Activated naive CD4-positive, alpha-beta T cell (primary cell): ENCODE measurements at places on chromosomes 2 and 18.

- DNase-seq = no peak
Measured at GRCh38 chr2:26067980-26068507, 34.2 kb downstream of the RAB10 start.

- no peak for DNase-seq
Measured at GRCh38 chr2:33314541-33314940, 161.9 kb upstream of the RASGRP3 start.

- peak; percentile 52 for DNase-seq
Measured at GRCh38 chr2:237691029-237691907, 63.9 kb downstream of the LRRFIP1 start.

DNA sequence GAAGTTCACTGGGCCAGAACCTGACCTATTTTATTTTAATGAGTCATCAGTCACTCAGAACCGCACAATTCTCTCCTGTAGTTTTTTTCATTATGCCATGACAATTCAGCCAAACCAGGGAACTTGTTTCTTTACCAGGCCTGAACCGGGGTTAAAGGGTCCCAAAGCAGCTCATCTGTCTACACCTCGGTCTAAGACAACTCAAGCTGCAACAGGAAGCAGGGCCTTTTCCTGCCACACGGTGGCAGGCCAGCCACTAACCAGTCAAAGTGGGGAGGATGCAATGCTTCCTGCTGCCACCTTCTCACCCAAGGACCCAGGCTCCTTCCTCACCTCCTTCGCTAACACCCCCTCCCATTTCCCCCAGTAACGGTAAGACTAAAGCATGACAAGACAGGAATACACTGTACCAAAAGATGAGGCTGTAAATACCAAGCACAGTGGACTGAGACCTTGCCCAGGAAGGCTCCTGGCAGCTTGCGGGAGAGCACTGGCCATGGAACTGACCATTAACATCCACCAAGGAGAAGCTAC lies 56.7 kb upstream of the ACKR3 start:
- peak; percentile 42 for DNase-seq

DNA sequence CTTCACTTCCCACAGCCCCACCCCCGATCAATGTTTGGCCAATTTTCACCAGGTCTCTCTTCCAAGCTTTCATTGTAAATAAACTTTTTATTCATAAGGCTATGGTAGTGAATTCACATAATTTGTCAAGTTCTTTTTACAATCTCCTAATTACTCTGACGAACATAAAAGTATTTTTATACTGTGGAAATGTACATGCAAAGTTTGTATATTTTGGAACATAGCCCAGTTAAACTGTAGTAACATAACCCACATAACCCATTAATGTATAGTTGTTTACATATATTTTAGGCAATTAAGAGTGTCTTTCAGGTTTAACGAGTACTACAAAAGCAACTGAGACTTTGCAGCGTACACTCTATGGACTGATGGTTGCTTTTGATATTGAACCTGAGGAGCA lies 228.3 kb upstream of the ERBB4 start:
- DNase-seq = no peak

DNA sequence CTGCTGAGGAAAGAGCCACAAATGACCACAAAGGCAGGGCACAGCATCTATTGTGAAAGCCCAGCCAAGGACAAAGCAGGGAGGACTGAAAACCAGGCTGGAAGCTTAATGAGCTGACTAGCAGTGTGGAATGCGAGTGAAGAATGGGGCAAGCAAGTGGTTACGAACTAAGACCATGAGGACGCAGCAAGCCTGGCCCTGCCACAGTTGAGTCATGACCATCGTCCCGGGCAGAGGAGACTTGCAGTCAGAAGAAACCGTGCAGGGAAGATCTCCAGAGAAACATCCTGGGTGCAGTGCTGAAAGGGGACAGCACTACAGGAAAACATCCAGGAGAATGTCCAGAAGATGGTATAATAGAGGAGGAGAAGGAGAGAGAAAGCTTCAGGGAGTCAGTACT lies 120.5 kb upstream of the GYPC start:
- DNase-seq = no peak

- no peak for DNase-seq
Measured at GRCh38 chr2:230886671-230887071, 21.9 kb downstream of the ITM2C start.

- DNase-seq = no peak
Measured at GRCh38 chr18:75574187-75574586, 146.7 kb upstream of the SMIM21 start.

- DNase-seq = no peak
Measured at GRCh38 chr2:16238786-16239185, 298.4 kb downstream of the MYCN start.

DNA sequence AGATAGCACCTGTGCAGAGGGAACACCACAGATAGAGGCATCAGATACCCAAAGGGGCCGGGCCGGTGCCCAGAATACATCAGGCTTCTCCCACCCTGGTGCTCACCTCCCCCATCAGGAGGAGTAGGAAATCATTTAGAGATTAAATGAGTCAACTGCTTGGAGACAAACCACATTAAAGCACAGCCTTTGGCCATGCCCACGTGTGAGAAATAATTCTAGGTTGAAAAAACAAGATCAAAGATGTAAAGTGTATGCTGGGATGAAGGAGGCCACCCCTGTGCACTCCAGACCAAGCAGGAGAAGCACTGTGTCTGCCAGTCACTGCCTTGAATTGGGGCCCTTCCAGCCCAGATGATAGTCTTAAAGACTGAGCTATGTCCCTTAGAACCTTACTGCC lies 152.8 kb upstream of the ACAA2 start:
- DNase-seq = no peak

DNA sequence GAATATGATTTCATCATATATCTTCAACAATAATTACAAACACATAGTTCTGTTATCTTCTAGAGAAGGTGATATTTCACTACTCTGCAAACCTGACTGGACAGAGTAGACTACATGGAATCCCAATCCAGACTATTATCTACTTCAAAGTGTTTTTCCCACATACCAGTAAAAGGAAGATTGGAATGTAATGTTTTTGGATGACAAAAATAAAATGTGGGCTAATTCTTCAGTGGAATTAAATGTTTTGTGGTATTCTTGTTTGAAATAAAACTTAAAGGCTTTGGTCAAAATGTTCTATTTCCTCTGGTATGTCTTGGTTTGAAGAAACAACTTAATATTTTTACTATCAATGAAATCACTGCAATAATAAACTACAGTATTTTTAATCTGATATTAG lies 22.1 kb downstream of the COL5A2 start:
- no peak for DNase-seq

DNA sequence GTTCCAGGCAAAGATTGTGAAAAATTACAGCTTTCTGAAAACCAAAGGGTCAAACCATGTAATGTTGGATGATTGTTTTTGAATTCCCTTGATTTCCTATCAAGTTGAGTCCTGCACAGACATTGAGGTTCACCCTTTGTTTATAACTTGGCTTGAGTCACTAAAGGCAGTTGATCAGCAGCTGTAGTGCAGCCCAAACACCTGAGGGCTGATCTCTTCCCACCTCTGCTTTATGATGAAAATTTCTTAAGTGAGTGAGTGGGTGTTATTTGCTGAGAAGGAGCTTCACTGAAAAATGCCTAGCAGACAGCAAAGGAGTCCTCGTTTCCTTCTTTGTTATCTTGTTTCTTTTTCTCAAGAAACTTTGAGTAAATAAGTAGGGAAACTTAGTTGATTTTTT lies 31.9 kb upstream of the BMPR2 start:
- no peak for DNase-seq

- DNase-seq = no peak
Measured at GRCh38 chr2:184067502-184067901, 530.8 kb upstream of the ZNF804A start.

GRCh38 chr2:205682971-205683501 lies 735 bp downstream of the NRP2 start:
- DNase-seq = no peak

- no peak for DNase-seq
Measured at GRCh38 chr18:13548106-13548819, 178.1 kb downstream of the FAM210A start.

DNA sequence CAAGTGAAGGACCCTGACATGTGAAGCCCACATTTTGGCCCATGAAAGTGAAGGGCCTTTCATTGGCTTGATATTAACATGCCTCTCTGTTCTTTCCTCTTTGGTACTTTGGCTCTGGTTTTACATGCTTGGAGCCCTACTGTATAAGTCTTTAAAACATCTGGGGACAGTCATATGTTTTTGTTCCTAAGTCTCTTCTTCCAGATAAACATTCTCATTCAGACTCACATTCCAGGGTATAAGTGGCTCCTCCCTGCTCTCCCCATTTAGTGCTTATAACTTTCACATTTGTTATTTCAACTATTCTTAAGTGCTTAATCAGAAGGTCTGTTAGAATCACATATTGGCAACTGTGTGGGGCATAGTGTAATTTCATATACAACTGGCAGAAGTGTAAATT lies 1932.2 kb upstream of the CELF4 start:
- DNase-seq = no peak

GRCh38 chr18:63138436-63139340 lies 180.9 kb downstream of the BCL2 start:
- DNase-seq = no peak

GRCh38 chr2:3341336-3341735 lies 36.3 kb downstream of the EIPR1 start:
- no peak for DNase-seq

DNA sequence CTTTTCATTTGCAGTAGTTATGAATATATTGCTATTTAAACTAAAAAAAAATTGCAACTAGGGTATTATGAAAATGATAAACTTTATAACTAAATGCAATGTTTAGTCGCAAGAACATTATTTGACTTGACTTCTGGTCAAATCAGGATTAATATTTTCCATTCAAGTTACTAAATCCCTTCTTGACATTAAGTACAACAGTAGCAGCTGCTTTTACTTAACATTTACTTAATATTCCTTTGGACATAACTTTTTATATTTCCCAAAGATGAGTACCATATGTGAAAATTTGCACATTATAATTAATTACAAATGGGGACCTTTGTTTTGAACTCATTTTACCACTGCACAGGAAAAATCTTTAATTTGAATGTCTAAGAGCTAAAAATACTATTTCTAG lies 74.0 kb downstream of the PMS1 start:
- DNase-seq = no peak

- no peak for DNase-seq
Measured at GRCh38 chr18:26057344-26057773, 33.1 kb downstream of the SS18 start.

DNA sequence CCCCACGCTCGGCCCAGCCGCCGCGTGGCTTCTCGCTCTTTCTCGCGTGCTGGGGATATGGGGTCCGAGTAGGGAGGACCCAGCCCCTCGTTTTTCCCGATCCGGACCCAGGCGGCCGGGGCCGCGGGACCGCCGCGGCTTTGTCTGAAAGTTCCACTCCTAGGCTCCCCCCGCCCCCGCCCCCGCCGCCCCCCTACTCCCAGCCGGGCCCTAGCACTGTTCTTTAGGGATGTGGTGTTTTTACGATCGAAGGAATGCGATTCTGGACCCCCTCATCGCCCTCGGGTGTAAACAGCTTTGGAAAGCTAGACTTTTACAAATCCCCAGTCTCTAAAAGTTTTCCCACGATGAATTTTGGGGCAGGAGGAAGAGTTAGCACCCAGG lies 819 bp downstream of the TGIF1 start:
- no peak for DNase-seq

DNA sequence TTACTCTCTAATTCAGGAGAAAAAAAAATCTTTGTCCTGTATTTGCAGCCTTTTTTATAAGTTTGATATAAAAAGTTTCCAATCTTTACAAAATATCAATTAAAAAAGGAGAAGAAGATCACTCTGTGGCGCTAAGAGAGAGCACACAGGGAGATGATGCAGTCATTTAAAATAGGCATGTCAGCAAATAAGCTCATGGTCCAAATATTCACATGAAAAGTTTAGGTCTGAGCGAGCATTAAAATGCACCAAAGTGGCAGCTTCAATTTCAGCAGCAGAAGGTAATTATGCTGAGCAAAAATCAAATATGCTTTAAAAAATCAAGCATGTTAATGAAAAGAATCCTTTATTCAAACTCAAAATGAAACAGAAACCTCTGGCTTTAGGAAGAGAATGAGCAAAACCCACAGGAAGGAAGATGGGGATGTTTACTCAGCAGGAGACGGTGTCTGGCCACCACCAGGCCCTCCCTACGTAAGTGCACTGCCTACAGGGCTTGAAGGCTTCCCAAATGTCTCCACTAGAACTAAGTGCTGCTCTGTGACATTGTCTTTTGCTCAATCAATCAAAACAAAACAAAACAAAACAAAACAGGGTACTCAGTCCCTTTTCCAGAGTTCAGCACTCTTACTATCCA lies 120.4 kb downstream of the L3MBTL4 start:
- DNase-seq = no peak

DNA sequence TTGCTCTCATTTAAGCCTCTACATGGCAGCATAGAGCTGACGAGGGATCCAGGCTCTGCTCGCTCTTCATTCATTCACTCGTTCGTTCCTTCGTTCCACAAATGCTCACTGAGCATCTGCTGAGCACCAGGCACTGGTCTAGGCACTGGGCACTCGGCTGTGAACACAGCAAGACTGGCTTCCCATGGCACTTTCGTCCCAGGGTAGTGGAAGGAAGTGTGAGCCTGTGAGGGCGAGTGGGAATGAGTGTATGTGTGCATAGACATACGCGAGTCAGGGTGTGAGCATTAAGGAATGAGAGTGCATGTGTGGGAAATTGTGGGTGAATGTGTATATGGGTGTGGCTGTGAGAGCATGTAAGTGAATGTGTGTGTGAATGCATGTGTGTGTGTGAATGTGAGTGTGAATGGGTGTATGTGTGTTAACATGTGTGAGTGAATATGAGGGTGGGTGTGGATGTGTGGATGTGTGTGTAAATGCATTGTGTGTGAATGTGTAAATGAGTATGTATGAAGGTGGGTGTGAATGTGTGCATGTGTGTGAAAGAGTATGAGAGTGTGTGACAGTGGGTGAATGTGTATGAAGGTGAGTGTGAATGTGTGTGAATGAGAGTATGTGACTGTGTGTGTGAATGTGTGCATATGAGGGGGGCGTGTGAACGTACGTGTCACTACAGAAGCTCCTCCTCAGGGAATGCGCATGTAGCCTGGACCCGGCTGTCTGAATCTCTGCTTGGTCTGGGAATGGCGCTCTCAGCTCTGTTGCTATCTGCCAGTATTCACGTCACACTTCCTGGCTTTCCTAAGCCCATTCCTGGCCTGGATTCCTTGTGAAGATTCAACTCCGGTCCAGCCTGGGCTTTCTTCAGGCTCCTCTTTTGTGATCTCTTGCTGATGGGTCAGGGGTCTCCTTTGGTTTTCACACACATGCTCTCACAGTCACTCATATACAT lies 28.8 kb downstream of the SNORC start:
- DNase-seq = no peak

GRCh38 chr2:126990200-126990599 lies 91.5 kb downstream of the TEX51 start:
- no peak for DNase-seq

GRCh38 chr2:3349211-3349693 lies 28.4 kb downstream of the EIPR1 start:
- DNase-seq = no peak
